Upper lobe of left lung (tissue), 6 donors: ENCODE measurements at places on chromosomes 4 and X. TPM values are rescaled to one million over a fixed set of nuclear protein-coding genes. Genes with fewer than 3 reads are reported as not detected.

Gene GLOD5
- total RNA-seq: not detected

Gene CCKAR
- not detected for total RNA-seq

Gene CLIC2
- total RNA-seq: 16.8 TPM

Gene ANXA3
- total RNA-seq: 484 TPM

Gene SLC16A2
- total RNA-seq: 6.1 TPM

Gene MAGEB10
- total RNA-seq: not detected

Gene PNMA6F
- not detected for total RNA-seq

Gene PAGE5
- not detected for total RNA-seq

Gene AR
- 2.0 TPM for total RNA-seq

Gene RGN
- 7.3 TPM for total RNA-seq

Gene SPIN2B
- 6.9 TPM for total RNA-seq

Gene CXCL11
- total RNA-seq: not detected

Gene RBM46
- total RNA-seq: not detected

Gene PTTG2
- total RNA-seq: not detected

Gene UGT2B15
- total RNA-seq: not detected

Gene NR0B1
- total RNA-seq: not detected

Gene PRDM8
- 3.3 TPM for total RNA-seq

Gene SH3BP2
- 90.8 TPM for total RNA-seq

Gene TMEM31
- total RNA-seq: not detected

Gene EDNRA
- 8.6 TPM for total RNA-seq

Gene BGN
- total RNA-seq: 59.3 TPM

Gene SSX4B
- total RNA-seq: not detected

Gene HNRNPDL
- total RNA-seq: 153 TPM

Gene PAGE1
- total RNA-seq: not detected

Gene DUSP21
- not detected for total RNA-seq

Gene IL13RA1
- 66.6 TPM for total RNA-seq

Gene DCAF8L2
- not detected for total RNA-seq

Gene PABPC4L
- total RNA-seq: 0.71 TPM

Gene CXorf65
- not detected for total RNA-seq

Gene CSAG3
- total RNA-seq: not detected

Gene RUFY3
- total RNA-seq: 76.0 TPM

Gene CCDC110
- 0.34 TPM for total RNA-seq

Gene MED28
- 56.2 TPM for total RNA-seq

Gene FATE1
- not detected for total RNA-seq

Gene CC2D2A
- total RNA-seq: 47.4 TPM

Gene OPRPN
- not detected for total RNA-seq

Gene CNKSR2
- 9.3 TPM for total RNA-seq

Gene APLN
- total RNA-seq: not detected

Gene DDX3X
- 235 TPM for total RNA-seq

Gene XAGE1A
- not detected for total RNA-seq

Gene GPR143
- total RNA-seq: 0.86 TPM

Gene XAGE3
- not detected for total RNA-seq

Gene MAGEA1
- not detected for total RNA-seq

Gene KCNE5
- 3.4 TPM for total RNA-seq

Gene IL21
- not detected for total RNA-seq

Gene RNF150
- 0.46 TPM for total RNA-seq

Gene ZFP92
- total RNA-seq: 5.1 TPM

Gene SSX4
- not detected for total RNA-seq

Gene CTAG1B
- total RNA-seq: not detected

Gene RHOXF2B
- not detected for total RNA-seq

Gene BCOR
- 40.8 TPM for total RNA-seq

Gene PF4V1
- not detected for total RNA-seq

Gene ADAM29
- not detected for total RNA-seq
